ENCODE measurements at places on chromosomes 16 and 17.

DNA sequence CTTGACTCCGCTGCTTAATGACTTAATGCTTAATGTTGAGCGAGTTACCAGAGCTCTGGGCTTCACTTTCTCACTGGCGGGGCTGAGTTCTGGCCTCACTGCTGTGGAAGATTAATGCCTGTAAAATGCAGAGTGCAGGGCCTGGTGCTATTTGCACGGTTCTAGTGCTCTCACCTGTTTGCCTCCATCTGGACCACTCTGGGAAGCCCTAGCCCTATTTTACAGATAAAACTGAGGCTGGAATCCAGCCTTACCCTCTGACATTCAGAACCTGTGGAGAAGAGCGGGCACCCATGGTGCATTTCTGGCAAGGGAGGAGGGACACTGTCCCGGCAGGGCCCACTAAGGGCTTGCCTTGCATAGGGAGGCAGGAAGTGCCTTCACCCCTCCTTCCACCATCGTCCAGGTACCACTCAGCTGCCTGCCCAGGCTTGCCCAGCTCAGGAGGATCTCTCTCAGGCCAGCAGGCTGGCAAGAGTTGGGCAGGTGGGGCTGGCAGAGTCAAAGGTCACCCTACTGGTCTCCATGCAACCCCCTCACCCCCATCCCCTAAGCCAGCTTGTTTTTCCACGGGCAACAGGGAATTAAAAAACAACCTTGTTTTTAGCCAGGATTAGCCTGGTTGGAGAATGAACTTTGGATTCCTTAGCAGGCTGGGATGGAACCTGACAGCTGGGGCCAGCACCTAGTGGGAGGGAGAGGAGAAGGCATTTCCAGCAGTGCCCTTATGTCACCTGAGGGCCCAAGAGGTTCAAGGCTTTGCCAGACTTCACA lies 4.1 kb upstream of the UBALD1 start:
- DNase-seq: no peak

DNA sequence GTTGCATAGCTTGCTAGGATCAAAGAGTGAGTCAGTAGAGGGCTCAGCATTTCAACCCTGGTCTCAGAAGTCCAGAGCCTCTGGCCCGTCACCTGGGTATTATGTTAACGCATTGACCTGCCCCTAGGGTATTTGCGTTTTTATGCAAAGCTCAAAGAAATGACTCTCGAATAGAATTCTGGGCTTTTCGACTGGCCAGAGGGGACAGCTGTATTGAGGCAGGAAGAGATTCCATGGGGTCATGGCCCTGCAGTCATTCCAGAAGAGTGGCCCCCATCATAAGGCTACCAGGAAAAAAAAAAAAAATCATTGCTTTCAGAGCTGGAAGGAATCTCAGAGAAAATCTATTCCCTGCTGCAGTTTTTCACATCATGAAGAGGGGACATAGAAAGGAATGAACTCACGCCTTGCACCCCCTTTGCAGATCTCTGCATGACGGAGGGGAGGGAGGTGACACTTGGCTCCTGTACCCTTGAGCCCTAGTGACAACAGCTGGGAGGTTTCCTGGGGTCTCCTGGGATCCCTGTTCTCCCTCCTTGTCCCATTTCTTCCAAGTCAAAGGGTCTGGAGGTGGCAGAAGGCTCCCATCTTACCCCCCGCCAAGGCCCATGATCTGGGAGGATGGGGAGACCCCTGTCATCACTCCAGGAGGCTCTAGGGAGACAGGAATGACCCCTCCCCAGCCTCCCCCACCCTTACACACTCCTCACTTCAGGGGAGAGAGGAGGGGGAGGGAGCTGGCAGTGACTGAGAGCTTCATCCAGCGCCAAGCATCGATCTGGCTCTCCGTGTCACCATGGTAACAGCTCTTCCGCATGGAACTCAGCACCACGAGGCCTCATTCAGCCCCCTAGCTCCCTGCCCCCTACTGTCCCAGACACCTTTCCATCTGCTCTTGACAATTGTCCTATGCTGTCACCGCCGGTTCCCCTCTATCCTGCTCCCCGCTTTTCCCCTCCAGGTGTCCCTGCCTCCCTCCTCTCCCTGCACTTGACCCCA lies 35.8 kb downstream of the GP2 start:
- no peak for DNase-seq

DNA sequence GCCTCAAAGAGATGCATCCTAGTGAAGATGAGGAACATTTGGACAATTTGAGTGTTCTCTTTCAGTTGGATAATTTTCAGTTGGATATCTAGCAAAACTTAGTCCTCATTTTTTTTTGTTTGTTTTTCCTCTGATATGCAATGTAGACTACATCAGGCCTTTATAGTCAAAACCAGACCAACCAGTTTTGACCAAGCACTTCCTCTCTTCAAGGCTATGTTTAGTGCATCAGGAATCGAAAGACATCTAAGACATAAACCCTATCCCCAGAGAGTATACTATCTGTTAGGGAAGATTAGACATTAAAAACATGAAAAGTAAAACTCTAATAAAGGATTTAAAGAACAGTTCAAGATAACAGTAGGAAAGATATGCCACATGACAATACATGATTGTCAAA lies 256.1 kb downstream of the IRX3 start:
- no peak for DNase-seq

GRCh38 chr16:54324716-54325115 lies 38.1 kb upstream of the IRX3 start:
- no peak for DNase-seq

GRCh38 chr16:57479205-57479975 lies 6.9 kb downstream of the DOK4 start:
- no peak for DNase-seq

DNA sequence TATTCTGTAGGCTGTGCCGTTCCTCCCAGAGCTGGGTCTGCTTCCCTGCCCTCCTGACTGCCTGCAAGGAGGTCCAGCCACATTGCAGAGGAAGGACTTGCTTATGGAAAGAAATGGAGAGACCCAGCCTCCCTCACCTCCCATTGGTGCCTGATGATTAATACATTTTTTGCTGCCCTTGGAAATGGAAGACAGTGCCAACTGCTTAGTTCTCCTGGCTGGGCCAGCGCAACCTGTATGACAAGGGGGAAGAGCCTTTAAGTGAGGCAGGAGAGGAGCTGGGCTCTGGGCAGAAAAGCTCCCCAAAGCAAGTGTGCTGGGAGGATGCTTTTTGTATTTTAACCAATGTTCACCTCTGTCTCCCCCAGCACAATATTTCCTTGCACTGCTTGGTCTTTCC lies 238.5 kb downstream of the SOX9 start:
- no peak for DNase-seq

- no peak for DNase-seq
These were observed 4.2 kb downstream of the LHX1 start for GRCh38 chr17:36941265-36942010.

- peak; percentile 66 for DNase-seq
These were observed 14.0 kb downstream of the UBALD2 start for GRCh38 chr17:76278952-76279741.

DNA sequence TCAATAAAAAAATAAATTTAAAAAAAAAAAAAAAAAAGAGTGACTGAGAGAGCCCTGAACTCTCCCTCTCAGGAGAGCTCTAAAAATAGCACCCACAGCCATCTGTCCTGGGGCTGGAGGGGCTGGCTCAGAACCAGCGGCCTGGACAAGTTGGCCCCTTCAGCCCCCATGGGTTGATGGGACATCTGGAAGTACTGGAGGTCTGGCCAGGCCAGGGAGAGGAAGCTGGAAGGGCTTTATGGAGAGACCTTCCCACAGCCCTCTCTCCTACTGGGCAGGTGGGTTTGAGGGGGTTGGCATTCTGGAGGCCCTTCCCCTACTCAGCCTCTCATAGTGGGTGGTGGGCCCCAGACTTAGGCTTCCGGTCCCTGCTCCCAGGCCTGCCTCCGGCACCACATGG lies 93.7 kb upstream of the TMEM97 start:
- no peak for DNase-seq

- DNase-seq: no peak
These were observed 8.8 kb downstream of the BPTF start for GRCh38 chr17:67833946-67834631.

- no peak for DNase-seq
These were observed 255.3 kb downstream of the CPPED1 start for GRCh38 chr16:12548270-12548983.

DNA sequence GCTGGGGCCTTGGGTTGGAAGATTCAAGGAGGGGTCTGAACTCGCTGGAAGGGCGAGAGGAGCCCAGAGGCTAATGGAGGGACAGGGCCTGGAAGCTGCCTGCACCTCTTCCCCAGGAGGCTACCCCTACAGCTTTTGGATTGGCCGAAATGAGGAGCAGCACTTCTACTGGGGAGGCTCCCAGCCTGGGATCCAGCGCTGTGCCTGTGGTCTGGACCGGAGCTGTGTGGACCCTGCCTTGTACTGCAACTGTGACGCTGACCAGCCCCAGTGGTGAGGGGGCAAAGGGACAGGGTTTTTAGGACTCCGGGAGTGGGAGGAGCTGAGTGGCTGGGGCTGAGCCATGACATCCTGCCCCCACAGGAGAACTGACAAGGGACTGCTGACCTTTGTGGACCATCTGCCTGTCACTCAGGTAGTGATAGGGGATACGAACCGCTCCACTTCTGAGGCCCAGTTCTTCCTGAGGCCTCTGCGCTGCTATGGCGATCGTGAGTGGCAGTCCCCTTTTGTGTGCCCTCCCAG lies 8.8 kb downstream of the CNTNAP1 start:
- no peak for DNase-seq

DNA sequence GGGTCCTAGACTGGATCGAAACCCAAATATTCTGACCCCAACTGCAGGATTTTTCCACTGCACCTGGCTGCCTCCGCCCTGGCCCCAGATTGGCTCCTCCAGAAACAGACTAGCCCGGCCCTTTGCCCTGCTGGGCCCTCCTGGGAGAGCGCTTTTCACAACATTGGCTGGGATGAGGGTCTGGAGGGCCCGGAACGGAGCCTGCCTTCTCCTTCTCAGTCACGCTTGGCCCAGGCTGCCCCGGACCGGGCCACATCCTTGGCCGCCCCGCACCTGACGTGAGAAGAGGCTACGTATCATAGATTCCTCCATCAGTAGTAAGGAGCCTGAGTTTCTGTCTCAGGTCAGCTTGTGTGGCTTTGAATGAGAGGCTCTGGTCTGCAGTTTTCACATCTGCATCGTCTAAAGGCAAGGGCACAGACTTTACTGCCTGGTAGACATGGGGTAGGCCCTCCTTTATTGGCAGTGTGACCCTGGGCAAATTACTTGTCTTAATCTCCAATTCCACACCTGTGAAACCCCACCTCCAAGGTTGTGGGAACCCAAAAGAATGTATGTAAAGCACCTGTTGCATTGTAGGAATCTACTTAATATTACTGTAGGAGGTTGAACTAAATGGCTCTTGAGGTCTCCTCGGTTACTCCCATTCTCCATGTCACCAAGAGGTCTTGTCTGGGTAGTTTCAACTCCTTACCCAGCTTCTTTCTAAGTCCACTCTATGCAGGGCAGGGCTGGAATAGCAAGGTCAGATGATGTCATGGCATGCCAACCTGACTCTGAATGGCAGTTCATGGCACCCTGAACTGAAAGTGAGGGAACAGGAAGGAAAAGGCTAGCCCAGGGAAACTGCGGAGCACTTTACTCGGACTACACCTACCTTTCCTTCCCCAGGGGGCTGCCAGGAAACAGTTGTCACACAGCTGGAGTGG lies 661 bp downstream of the LRRC3C start:
- DNase-seq: peak; percentile 56

Data from substantia nigra (tissue), 51 donors.